ENCODE measurements at places on chromosomes 7 and 10.
A peak's percentile ranks its signal among the peaks of the same experiment; 100 is the strongest.

DNA sequence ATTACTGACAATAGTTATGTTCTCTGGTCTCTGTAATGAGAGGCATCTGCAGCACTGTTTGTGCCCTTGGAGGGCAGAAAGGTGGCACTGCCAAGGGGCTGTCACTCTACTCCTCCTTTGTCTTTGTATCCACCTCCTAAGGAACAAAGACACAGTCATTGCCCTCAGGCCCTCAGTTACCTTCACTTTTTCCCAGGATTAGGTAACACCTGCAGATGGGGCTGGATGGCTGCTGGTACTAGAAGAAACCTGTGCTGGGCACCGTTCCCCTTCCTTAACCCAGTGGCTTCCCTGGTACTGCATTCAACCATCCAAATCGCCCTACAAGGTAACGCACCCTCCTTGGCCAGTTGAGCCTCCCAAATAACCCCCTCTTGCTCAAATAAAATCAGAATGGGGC, 246.9 kb upstream of the NEBL start:
- no peak for DNase-seq

DNA sequence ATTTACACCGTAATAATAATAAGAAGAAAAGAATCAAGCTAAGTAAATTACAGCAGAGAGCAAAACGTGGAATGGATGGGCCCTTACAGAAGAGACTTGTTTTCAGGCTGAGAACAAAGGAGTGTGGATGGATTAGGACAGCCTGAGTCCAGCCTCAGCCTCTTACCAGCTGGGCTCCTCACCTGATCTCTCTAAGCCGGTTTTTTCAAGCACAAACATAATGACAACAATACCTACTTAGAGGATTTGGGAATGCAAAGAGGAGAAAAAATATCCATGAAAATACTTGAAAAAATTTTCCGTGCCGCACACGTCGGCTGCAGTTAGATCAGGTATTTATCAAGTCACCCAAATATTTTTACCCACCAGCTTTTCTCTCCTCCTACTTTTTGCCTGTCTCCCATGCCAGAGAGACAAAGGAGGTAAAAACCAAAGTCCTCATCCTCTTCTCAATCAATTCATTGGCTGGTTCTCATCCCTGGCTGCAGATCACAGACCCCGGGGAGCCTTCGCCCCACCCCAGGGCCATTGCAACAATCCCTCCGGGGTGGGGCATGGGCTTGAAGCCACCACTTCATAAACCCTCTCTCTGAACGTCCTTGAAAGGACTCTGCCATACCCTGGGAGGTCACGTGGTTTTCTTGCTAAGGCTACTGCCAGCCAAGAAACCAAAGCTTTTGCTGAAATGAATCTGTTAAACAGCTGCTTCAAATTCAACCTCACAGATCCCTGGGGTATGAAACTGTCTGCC, 29.7 kb upstream of the GTF2I start:
- peak; percentile 45 for DNase-seq

GRCh38 chr7:5636446-5636835, 145.0 kb downstream of the RNF216 start:
- no peak for DNase-seq

- DNase-seq: no peak
Measured at GRCh38 chr10:25912866-25913265, 21.2 kb upstream of the MYO3A start.

- DNase-seq: no peak
Measured at GRCh38 chr10:8044908-8045725, 9.4 kb upstream of the GATA3 start.

- no peak for DNase-seq
Measured at GRCh38 chr10:31028081-31028480, 3.6 kb downstream of the ZNF438 start.

- no peak for DNase-seq
Measured at GRCh38 chr7:39130857-39131526, 153.3 kb downstream of the POU6F2 start.

Measured in GM04503 (cell line).